Gastrocnemius medialis (tissue), 4 donors: ENCODE measurements at places on chromosomes 3 and 15.

GRCh38 chr3:37031096-37031682, 37.9 kb downstream of the MLH1 start:
- DNase-seq, result no peak

DNA sequence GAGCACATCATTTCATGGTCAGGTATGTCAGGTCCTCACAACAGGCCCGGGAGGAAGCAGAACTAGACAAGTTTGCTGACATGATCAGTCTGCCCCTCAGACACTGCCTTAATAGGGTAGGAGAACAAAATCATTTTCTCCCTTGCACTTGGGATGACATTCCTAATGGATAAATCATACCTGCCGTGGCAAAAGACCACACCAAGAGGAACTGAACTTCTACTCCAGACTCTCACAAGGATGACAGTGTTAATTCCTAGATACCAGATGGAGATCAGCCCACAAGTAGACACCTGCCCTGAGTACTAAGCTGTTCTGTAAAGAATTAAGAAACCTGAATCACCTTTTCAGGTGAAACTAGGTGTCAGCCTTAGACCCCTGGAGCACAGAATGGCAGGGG, 19.5 kb downstream of the SIAH2 start:
- DNase-seq, result no peak

GRCh38 chr3:53350652-53351051, 3.3 kb upstream of the DCP1A start:
- DNase-seq, result no peak

DNA sequence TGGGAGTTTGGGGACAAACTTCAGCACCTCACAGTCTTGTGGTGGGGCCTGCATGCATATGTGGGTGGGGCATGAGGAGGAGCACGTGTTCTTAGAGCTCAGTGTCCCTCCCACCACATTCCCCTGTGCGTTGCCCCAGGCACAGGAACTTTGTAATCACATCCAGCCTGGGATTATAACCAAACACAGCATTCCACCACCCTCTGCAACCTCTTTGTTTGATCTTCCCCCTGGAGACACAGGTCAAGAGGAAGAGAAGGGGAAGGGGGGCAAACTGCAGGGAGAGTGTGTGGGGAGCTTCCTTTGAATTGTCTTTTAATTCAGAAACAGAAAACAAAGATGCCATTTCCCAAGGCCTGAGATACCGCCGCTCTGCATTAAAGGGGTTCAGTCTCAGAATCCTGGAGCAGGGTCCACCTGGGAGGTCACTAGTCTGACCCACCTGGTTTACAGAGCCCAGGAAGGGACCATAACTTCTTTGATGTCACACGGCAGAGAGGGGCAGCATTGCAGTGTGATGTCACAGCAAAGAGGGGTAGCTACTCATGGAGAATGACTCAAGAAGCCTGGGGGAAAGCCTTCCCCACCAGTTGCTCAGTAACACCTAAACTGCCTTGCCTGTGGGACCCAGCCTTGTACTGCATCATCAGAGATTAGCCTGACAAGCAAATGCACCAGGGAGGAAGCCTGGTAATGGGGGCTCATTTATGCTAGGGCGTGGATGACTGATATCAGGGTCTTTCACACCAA, 106.3 kb upstream of the RNU6-1 start:
- DNase-seq, result no peak

- no peak for DNase-seq
Measured at GRCh38 chr3:171187706-171188290, 161.3 kb upstream of the SLC2A2 start.

- no peak for DNase-seq
Measured at GRCh38 chr3:143584474-143584873, 263.8 kb downstream of the SLC9A9 start.

DNA sequence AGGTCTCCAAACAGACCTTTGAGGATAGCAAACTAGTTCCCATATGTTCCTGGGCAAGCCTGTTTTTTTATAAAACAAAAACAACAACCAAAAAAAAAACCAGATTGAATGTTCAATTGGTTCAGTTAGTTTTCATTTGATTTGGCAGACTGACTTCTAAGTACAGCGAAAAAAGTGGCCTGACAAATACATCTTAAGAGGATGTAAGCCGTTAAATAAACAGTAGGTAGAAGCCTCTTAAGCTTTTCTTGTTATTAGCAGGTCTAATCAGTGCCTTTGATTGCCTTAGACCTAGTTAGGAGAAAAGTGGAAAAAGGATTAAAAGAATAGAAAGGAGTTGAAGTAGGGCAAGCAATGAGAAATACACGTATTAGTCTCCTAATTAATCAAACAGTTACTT, 13.2 kb downstream of the TSC22D2 start:
- no peak for DNase-seq

DNA sequence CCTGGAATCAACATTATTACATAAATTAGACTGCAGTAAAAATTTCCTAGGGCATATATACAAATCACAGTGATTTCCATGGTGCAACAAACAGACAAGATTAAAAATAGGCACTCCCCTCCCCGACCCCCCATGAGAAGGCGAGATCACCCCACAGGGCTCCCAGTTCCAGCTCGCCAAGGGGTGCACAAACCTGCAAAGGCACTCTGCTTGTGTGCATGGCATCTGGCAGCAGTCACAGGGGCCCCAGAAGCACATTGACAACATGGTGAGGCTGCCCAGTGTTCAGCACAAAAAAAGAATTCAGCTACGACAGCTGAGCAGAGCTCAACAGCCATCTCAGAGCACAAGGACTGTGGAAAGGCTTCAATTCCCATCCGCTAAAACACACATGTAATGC, 19.2 kb upstream of the CERS3 start:
- DNase-seq, result no peak

- DNase-seq, result no peak
Measured at GRCh38 chr3:183690402-183690995, 7.1 kb upstream of the YEATS2 start.
